ENCODE measurements at places on chromosomes 5 and 9. TPM values are rescaled to one million over a fixed set of nuclear protein-coding genes. Genes with fewer than 3 reads are reported as not detected.

GRCh38 chr5:117999939-118000549, 988.3 kb downstream of the DTWD2 start:
- DNase-seq, result no peak

SLC9A3 gene
- 1.8 TPM for total RNA-seq

RETREG1 gene
- total RNA-seq, result 0.28 TPM

GRCh38 chr5:121870489-121870888, 18.8 kb downstream of the FTMT start:
- DNase-seq, result no peak

GRCh38 chr9:128936171-128936865, 11.1 kb downstream of the DOLK start:
- no peak for DNase-seq

PRUNE2 gene
- total RNA-seq, result 3.3 TPM

DNA sequence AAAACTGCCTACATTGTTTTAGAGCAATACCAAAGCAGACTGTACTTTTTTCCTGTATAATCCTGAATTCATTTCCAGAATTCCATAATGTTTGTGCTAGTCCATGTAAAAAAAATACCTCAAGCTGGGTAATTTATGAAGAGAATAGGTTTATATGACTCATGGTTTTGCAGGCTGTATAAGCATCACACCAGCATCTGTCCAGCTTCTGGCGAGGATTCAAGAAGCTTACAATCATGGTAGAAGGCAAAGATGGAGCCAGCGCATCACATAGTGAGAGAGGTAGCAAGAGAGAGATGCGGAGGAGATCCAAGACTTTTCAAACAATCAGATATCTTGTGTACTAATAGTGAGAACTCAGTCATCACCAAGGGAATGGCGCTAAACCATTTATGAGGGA, 280.3 kb upstream of the CDH9 start:
- no peak for DNase-seq

DND1 gene
- 0.85 TPM for total RNA-seq

TMOD1 gene
- total RNA-seq, result 0.52 TPM

- DNase-seq, result no peak
Observed at GRCh38 chr9:69458176-69458575, 133.2 kb downstream of the ENTREP1 start.

GRCh38 chr5:53856506-53856905, 296.1 kb downstream of the NDUFS4 start:
- no peak for DNase-seq

SEMA5A gene
- 6.5 TPM for total RNA-seq

- DNase-seq, result no peak
Observed at GRCh38 chr9:136508729-136509500, 26.1 kb upstream of the SEC16A start.

SLC6A7 gene
- not detected for total RNA-seq

DNA sequence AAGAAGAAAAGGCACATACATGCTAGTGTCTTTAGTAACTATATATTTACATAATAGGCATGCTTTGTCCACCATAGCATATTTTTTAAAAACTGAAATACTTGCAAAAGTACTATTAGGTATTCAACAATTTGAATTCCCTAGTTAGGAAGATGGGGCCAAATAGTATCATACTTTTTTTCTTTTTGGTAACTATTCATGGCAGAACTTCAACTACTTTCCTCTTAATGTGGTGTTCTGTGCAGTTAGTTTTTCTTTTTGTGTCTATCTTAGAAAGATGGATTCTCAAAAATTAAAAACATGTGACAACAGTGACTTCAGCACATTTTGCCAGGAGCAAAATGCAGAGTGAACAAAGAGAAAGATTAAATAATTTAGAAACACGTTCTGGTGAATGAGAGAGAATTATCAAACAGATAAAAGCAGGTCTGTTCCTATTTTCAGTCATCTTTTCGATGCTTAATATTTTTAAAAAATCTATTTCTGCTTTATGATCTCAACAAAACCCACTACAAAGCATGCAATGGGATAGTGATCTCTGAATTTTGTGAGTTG, 341.1 kb downstream of the ARL15 start:
- DNase-seq, result no peak

RIC1 gene
- 19.9 TPM for total RNA-seq

DNA sequence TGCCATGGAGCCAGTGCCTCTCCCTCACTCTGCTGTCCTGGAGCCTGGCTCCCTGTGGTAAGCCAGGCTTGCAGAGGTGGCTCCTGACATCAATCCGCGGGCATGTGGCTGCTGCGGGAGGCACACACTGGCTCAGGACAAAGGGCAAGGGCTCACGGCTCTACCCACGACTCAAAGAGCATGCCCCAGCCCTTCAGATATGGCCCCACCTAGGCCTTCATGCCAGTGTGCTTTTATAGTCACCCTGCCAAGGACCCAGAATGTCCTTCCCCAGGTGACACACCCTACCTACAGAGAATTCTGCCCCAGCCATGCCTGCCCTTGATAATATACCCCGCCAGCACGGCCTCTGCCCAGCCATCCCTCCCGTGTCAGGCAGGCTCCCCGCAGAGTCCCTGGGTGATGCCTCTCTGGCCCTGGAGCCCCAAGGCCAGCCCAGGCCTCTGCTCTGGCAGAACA, 1.6 kb downstream of the MGAT4B start:
- no peak for DNase-seq

DNM1 gene
- 16.9 TPM for total RNA-seq

CYSTM1 gene
- total RNA-seq, result 55.5 TPM

Measured in H7 (cell line).